Dorsolateral prefrontal cortex (tissue), 122 donors: ENCODE measurements at places on chromosomes 11 and 22. TPM values are rescaled to one million over a fixed set of nuclear protein-coding genes. Genes with fewer than 3 reads are reported as not detected.
A peak's percentile ranks its signal among the peaks of the same experiment; 100 is the strongest.

SOX10 gene
- 42.3 TPM for total RNA-seq

CHST1 gene
- total RNA-seq, result 99.5 TPM

SCGB1D2 gene
- total RNA-seq, result not detected

MMP7 gene
- not detected for total RNA-seq

YPEL4 gene
- total RNA-seq, result 64.2 TPM

- peak; percentile 42 for DNase-seq
These were observed 1.6 kb upstream of the IZUMO1R start for GRCh38 chr11:94302776-94303175.

DNA sequence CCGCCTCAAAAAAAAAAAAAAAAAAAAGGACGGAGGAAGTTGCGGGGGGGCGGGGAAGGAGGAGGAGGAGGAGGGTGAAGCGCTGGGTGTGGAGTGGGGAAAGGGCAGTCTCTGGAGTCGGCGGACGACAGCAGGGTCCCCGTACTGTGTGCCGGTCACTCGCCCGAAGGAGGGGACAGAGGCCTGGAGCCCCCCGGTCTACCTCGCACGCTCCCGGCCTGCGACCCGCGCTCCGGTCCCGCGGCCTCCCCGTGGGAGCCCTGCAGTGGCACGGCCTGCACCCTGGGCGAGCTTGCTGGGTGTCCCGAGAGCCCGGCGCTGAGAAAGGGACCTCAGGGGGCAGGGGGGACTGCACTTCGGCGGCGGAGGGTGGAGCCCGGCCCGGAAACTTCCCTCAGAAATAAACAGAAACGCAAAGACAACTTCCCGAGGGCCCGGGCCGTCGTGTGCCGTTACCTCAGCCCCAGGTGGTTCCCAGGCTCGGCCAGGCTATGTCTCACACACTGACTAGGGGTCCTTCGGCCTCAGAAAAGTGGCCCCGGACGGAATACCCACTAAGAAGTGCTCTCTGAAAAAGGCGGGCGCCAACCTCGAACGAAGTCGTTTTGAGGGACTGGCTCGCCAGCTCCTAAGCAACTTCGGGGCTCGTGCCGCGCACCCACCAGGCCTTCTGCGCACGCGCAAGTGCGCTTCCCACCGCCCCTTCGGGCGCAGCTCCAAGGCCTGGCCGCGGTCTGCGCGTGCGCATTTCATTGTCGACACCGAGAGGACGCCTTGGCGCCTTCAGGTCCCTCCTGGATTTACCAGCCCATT is at the start of gene MAJIN:
Gene MAJIN, minus strand, starts transcription at position 688 of the 813 bp plus-strand sequence. CDS start 12,703 bp downstream, outside the sequence.
- DNase-seq, result peak; percentile 15

DNA sequence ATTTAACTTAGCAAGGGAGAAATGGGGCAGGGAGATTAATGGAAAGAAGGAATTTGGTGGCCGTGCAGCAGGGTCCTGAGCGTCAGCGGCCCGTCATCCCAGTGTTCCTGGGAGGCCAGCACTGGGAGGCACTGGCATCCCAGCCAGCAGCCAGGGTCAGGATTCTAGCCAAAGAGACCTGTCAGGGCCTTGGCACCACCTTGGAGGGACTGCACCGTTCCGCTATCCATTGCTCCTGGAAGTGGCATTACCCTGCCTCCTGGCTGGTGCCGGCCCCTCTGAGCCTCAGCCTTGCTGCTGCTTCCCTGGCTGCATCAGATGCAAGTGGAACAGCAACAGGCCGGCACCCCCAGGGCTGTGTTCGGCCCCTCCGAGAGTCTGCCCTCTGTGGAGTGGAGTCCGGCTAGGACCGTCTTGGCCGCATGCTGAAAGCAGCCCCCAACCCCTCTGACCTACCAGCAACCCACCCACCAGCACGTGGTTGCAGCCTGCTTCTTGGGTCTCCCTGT is 30.1 kb downstream of the RASD2 start:
- DNase-seq, result no peak

- DNase-seq, result no peak
These were observed 46.1 kb downstream of the MYH9 start for GRCh38 chr22:36341640-36342041.
